Pulmonary artery endothelial cell (primary cell): ENCODE measurements at places on chromosomes 11 and 22. TPM values are rescaled to one million over a fixed set of nuclear protein-coding genes. Genes with fewer than 3 reads are reported as not detected.

The LRP4 gene
- total RNA-seq = 0.53 and 1.9 TPM in 2 replicates

The HEPHL1 gene
- not detected in 2 replicates for total RNA-seq

The LDHAL6A gene
- not detected in 2 replicates for total RNA-seq

The H19 gene
- 0.07 TPM in 1 of 2 replicates, not detected in the other for total RNA-seq

The COPB1 gene
- 260 and 270 TPM in 2 replicates for total RNA-seq

The SREBF2 gene
- total RNA-seq = 47.9 and 60.6 TPM in 2 replicates

The SMTNL1 gene
- not detected in 2 replicates for total RNA-seq

The MMP13 gene
- total RNA-seq = not detected in 2 replicates

The MYOD1 gene
- total RNA-seq = not detected in 2 replicates

The GSTT2 gene
- total RNA-seq = 0.35 and 1.5 TPM in 2 replicates

The FOLH1 gene
- total RNA-seq = 0.07 TPM in 1 of 2 replicates, not detected in the other

The SSRP1 gene
- 102 and 115 TPM in 2 replicates for total RNA-seq

The STK33 gene
- total RNA-seq = 0.11 and 0.33 TPM in 2 replicates

The OR10D3 gene
- not detected in 2 replicates for total RNA-seq

The BACE1 gene
- 9.3 and 12.4 TPM in 2 replicates for total RNA-seq

The APIP gene
- 23.3 and 23.9 TPM in 2 replicates for total RNA-seq

The TPBGL gene
- under 0.01 and 0.07 TPM in 2 replicates for total RNA-seq
